CD4-positive, alpha-beta T cell (primary cell): ENCODE measurements at places on chromosomes 5 and 9.

DNA sequence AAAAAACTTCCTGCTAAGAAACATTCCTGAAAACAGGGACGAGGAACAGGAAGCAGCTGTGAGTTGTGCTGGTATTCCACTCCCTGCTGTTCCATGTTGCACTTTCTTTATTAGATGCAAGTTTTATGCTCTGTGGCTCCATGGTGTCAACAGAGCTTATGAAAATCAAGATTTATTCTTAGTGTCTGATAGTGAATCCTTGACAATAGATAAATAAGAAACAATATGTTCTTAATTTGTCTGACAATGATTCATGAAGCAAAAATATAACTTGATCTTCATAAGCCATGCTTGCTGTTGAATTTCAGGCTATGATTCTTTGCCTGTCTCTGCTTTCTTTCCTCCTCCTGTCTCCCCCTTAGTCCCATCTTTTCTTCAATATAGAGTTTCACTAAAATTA is 119.6 kb downstream of the DROSHA start:
- no peak for DNase-seq

DNA sequence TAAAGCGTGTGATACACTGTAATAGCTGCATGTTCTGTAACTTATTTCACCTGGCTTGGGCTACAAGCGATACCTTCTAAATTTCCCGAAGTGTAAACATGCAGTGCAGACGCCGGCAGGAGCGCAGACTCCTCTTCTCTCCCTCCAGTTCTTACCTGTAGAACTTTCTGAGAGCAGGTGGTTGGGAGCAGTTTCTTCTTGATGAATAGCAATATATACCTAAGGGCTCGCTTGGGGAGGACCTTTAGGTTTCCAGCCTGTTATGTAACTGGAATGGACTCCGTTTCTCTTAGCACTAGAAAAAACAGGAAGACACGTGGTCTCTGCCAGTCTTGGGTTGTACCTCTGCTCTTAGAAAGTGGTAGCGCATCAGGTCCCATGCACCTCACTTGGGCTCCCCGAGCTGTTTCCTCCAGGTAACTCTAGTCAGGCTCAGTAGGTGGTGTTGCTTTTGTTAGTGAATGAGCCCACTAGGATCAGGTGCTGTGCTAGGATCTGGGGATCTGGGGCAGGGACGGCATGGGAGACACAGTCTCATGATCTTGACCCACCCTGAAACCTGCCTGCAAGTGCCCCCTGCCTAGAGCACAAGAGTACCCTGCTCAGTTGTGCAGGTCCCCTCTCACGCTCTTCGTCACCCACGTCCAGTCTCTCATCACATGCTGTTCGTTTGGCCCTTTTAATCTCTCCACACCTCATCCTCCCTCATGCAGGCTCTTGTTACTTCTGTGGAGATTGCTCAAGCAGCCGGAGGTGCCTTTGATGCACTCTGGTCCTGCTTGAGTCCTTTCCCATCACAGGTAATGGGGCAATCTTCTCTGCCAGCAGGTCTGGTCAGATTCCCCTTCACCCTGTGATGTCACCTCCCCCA is 2.8 kb downstream of the TENT4A start:
- DNase-seq, result peak; percentile 41

GRCh38 chr9:27462846-27463245 is 61.2 kb upstream of the IFNK start:
- no peak for DNase-seq

DNA sequence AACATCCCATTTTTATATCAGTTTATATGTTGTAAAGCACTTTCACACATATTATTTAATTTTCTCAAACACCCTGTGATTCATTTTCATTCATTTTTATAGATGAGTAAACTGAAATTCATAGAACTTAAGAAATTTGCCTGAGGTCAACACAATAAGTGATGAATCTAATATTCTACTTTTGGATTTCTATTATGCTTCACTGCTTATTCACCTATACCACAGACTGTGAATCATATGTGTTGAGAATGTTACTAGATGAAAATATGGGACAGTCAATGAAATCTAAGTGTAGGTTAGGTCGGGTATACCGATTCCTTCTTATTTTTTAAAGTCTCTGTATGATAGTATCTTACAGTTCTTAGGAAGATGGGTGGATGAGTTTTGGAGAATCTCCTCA is 24.8 kb downstream of the CDC37L1 start:
- no peak for DNase-seq
